ENCODE measurements at places on chromosomes 3 and 15.

DNA sequence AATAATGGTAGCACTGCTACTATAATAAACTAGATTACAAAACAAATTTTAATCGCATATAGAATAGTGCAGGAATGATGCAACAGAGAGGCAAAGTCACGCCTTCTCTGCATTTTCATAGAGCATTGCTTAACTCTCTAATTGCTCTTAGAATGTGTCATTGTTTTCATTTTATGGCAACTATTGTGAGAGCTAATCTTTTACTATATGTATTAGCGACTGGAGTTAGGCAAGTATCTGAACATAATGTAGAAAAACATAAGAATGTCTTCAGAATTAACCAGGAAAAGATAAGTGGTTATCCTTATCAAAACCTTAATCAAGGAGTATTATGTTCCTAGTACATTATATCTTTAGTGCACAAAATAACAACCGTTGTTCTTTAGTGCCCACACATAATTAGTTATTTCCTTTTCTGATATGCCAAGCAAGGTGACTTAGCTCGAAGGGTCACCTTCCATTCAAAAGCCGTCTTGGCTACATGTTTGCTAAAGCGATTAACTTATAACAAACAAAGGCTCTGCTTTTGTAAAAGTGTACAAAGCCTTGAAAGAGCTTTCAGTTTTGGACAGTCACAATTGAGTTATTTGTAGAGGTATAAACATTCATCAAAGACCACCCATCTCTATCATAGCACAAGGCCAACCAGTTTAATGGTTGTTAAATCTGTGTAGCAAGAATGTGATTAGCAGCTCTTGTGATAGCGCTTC is 1328.9 kb downstream of the ROBO2 start:
- no peak for DNase-seq

DNA sequence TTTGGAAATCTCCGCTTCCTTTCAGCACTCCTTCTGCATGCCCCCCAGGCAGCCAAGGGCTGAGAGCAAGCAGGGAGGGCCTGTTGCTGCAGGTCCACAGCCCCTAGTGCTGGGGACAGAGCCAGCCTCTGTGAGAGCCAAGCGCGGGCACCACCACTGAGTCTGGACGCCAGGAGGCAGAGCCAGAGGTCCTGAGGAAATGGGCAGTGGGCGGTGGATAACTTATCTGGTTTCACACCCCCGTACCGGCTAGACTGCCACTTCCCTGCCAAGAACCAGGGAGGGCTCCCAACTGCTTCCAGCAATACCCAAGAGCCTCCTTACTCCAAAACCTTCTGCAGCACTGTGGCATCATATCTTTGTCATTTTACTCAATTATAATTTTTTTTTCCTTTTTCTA is 141.6 kb upstream of the IGF1R start:
- DNase-seq, result no peak

DNA sequence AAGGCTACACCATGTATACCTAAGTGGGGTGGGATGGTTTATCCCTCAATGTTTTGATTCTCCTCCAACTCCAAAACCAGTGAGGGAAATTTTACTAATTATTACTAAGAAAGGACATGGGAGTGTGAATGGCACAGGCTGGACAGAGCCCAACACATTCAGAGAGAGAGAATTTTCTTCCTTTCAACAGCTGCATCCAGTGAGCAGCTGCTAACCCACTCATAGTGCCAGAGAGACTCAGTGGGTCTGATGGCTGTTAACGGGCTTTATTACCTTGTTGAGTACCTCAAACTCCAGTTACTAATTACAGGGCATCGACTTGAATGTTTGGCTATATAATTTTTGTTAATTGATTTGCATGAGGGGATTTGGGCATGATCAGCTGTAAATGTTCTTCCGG is 75.8 kb downstream of the RORA start:
- no peak for DNase-seq

DNA sequence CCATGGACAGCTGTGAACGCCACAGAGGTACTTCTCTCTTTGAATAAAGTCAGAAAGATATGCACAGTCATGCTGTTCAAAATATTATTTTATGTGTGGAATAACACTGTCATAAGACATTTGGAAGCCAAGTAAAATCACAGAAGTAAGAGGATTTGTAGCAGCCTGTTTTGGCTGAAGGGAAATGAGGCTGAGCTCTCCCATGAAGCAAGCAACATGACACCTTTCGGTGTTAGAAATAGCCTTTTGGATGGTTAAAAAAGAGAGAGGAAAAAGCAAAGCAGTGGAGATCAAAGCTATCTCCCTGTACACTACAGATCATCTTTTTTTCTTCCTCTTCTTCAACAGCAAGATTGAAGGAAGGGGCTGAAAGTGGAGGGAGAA is 755.3 kb downstream of the ROBO1 start:
- no peak for DNase-seq

DNA sequence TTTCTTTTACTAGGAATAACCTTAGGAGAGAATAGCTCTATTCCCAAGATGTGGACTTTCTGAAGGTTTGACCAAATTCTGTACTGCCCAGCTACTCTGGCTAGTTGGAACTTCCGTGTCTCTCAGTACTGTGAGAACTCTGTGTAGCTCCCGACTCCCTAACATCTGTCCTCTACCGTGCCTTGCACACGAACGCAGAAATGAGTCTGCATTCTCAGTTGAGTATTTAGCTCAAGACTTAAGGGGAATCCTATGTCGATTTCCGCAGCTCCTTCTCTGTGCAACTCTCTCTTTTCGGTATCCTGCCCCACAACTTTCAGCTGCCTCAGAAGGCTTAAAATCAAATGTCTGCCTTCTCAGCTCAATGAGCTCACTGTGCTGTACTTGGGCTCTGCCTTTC is 86.7 kb upstream of the EPHB3 start:
- DNase-seq, result no peak

DNA sequence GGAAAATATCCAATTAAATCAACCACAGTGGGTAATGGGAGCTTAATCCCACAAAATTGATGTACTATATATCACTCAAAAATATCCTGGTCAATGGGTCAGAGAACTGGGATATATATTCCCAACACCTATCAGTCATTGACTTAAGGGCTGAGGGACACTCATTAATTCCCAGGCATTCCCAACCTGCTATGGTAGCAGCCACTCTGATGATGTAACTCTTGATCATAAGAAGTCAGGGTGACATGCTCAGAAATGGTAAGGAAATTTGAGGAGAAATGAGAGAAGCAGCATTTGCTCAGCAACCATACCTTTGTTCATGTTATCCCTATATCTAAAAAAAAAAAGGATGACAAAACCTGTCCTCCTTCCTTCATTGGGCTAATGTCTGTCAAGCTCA is 3.1 kb upstream of the PLOD2 start:
- no peak for DNase-seq

DNA sequence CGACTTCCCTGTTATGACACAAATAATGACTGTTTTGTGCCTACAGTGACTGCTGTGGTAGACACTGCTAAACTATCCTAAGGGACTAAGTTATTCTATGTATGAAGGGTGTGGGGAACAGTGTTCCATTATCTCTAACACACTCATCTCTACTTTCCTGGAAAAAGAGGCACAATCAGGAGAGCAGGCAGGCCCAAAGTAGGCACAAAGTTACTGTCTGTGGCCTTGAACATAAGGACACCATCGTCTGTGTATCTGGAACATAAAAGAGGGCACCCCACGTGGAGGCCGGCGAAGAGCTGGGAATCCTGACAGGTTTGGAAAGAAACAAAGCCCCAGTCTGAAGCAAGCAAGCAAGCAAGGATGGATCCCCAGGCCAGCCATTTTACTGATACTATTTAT is 1.5 kb downstream of the ABCC5 start:
- no peak for DNase-seq

DNA sequence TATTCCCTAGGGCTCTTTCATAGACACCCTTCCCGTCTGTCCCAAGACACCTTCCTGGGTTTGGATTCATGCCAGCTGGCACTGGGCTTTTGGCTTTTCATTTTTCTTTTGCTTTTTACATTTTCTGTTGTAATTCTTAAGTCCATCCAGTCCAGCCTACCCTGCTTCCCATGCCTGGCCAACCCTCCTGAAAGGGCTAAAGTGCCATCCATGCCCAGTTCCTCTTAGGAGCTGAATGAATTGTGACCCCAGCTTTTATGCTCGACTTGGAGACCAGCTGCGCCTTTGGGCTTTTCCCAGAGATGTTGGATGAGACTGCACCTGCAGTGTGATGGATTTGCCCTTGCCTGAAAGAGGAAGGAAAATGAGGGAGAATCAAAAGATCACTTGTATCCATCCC is 25.8 kb downstream of the LRRN1 start:
- DNase-seq, result no peak

GRCh38 chr3:152127058-152127457 is 141.7 kb upstream of the MBNL1 start:
- no peak for DNase-seq

GRCh38 chr3:11522953-11523571 is 120.7 kb downstream of the VGLL4 start:
- no peak for DNase-seq

DNA sequence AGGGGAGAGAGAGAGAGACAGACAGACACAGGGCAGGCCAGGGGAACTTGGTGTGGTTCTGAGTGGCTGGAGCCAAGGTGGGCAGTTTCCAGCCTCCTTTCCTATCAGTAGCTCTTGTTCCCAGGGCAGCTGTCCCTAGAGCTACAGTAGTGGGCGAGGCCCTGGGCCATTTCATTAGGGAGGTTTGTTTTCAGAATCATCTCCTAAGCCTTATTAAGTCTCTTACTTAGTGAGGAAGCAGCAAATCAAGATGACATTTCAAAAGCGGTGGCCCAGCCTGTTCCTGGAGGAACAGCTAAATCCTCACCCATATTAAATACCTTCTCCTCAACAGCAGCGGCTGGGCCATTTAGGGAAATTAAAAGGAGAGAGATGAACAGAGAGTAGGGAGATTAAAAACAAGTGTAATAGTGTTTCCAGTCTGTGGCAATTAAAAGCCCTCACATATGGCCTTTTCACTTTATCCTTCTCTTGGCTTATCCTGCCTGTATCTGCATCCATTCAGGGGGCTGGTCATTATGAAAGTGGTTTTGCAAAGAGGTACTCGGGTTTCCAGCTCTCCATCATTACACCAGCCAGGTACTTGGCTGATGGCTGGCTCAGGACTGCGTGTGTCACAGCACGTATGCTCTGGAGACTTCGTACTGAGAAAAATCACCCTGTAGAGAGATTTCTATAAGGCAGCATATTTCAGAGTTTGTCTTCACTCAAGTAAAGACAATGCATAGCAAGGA is 91.9 kb upstream of the PRR23C start:
- DNase-seq, result no peak

- no peak for DNase-seq
Observed at GRCh38 chr3:46849686-46850467, 13.4 kb downstream of the MYL3 start.

- DNase-seq, result no peak
Observed at GRCh38 chr3:55719006-55719405, 231.9 kb upstream of the WNT5A start.

- DNase-seq, result no peak
Observed at GRCh38 chr3:186871403-186871924, 29.0 kb downstream of the ADIPOQ start.

DNA sequence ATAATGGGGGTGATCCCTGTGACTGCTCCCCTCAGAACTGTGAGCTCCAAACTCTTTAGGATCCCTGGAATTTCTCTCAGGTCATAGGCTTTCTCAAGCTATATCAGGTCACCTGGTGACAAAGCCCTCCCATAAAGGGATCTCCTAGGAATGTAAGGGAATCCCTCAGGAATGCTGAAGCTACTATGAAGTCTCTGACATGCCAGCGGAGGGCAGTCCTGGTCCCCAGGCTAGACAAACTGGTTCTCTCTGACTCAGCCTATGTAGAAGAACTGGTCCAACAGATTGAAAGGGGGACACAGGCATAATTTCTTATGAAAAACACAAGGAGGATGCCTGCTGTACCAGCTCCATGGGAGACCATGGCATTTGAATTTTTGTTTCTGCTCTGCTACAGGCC is 6.7 kb downstream of the LPCAT4 start:
- DNase-seq, result no peak

DNA sequence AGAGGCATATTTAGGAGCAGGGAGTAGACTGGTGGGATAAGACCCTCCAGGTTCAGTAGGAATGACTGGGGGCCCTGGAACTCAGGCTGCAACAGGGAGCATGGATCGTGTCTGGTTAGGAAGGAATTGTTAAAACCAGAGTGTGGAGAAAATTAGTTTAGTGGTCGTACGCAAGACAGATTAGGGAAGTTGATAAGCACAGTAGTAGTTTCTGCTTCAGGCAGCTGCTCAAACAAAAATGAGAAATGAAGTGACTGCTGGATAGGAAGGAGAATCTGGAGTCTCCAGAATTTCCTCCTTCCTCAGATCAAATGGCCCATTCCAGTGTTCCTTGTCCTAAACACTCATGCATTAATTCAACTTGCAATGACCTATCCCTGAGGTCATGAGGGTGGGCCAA is 11.2 kb downstream of the MYD88 start:
- no peak for DNase-seq

DNA sequence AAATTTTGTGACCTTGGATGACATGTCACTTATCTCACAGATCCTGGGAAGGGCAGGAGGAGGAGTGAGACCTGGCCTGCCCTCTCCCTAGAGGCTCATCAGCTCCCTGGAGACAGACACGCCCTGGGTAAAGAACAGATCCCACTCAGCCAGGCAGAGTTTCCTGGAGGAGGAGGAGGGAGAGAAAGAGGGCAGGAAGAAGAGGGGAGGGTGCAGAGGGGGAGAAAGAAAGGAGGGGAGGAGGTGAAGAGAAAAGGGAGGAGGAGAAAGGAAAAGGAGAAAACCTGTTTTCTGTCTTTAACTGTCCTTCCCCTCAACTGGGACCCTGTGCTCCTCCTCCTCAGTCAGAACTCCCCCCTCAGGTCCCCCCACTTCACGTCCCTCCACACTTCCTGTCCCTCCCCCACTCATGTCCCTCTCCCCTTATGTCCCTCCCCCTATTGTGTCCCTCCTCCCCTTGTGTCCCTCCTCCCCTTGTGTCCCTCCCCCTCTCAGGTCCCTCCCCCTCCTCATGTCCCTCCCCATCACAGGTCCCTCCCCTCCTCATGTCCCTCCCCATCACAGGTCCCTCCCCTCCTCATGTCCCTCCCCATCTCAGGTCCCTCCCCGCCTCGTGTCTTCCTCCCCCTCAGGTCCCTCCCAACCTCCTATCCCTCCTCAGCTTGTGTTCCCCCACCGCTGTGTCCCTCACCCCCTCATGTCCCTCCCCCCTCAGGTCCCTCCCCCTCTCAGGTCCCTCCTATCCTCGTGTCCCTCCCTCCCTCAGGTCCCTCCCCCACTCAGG is 52.3 kb upstream of the CGNL1 start:
- no peak for DNase-seq

DNA sequence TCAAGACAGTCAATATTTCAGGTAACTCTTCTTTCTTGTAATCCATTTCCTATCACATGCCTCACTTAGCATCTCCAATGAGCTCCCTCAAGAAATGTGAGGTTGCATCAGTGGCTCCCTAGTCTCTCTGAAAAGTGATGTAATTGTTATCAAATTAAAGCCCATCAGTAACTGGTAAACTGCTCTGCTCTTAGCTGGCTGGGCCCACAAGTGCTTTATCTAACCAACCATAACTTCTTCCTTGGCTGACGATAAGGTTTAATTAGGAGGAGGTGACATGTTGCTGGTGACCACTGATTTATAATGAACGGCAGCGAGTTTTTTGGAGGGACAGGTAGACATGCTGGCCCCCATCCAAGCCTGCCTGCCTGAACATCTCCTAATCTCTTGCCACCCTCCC is 79.6 kb downstream of the RTP4 start:
- no peak for DNase-seq

- no peak for DNase-seq
Observed at GRCh38 chr3:10393514-10393913, 72.6 kb upstream of the SEC13 start.

All from NCI-H2107 (cell line).